ENCODE measurements at places on chromosomes 4 and X.
A peak's percentile ranks its signal among the peaks of the same experiment; 100 is the strongest.

GRCh38 chrX:136768469-136769084 lies 12.2 kb downstream of the ARHGEF6 start:
- peak; percentile 78 for DNase-seq

GRCh38 chrX:15983034-15983433 lies 128.4 kb upstream of the AP1S2 start:
- DNase-seq, result no peak

GRCh38 chrX:108537005-108537404 lies 97.4 kb downstream of the COL4A5 start:
- DNase-seq, result no peak

- DNase-seq, result peak; percentile 68
Measured at GRCh38 chr4:15963576-15963975, 601 bp upstream of the FGFBP2 start.

GRCh38 chrX:31836479-31836878 lies 764.6 kb upstream of the FTHL17 start:
- DNase-seq, result no peak

DNA sequence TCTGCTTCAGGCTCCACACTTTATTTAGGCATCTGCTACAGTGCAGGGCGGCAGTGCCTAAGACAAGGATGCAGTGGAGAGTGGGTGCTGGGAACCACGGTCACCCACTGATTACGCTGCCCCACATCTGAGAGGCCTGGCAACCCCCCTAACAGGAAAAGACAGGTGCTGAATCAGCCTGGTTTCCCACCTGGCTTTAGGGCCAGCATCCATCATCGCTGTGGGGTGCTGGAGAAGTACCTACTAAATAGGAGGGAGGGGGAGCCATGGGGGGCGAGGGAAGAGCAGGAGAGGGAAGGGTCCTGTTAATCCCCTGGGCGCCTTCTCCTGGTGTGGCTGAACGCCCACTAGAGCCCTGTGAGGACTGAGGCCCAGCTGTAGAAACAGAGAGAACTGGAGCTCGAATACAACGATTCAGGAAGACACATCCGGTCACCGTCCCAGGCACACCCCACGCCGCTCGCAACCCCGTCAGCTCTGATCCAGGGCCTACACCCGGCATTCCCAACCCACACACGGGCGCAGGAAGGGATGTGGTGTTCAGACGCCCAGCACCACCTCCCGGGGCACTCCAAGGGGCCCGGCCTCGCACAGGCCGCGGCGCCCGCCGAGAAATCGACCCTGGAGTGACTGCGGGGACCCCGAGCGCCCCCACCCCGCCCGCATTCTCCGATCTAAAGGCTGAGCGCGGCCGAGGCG lies 554 bp downstream of the DCTD start:
- DNase-seq, result peak; percentile 56

- no peak for DNase-seq
Measured at GRCh38 chr4:16532240-16532970, 306.1 kb upstream of the TAPT1 start.

DNA sequence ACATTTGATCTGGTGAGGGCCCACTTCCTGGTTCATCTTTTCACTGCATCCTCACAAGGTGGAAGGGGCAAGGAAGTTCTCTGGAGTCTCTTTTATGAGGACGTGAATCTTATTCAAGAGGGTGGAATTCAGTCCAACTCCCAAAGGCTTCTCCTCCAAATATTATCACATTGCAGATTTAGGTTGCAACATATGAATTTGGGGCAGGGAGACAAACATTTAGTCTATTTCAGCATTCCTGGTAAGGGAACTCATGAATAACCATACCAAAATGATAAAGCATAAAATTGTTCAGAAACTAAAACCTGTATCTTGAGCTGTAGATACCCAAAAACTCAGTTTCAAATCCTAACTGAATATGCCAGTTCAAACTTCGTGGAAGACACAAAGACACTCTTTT lies 246.8 kb downstream of the QDPR start:
- DNase-seq, result no peak
